C1 segment of cervical spinal cord (tissue), 14 donors: ENCODE measurements at places on chromosomes 6 and 20.
A peak's percentile ranks its signal among the peaks of the same experiment; 100 is the strongest.

GRCh38 chr20:53872561-53873229 is 197.7 kb downstream of the BCAS1 start:
- DNase-seq, result no peak

GRCh38 chr20:12595841-12596240 is 412.9 kb upstream of the SPTLC3 start:
- DNase-seq, result no peak

- no peak for DNase-seq
Observed at GRCh38 chr6:73893696-73894095, 197.7 kb downstream of the CD109 start.

DNA sequence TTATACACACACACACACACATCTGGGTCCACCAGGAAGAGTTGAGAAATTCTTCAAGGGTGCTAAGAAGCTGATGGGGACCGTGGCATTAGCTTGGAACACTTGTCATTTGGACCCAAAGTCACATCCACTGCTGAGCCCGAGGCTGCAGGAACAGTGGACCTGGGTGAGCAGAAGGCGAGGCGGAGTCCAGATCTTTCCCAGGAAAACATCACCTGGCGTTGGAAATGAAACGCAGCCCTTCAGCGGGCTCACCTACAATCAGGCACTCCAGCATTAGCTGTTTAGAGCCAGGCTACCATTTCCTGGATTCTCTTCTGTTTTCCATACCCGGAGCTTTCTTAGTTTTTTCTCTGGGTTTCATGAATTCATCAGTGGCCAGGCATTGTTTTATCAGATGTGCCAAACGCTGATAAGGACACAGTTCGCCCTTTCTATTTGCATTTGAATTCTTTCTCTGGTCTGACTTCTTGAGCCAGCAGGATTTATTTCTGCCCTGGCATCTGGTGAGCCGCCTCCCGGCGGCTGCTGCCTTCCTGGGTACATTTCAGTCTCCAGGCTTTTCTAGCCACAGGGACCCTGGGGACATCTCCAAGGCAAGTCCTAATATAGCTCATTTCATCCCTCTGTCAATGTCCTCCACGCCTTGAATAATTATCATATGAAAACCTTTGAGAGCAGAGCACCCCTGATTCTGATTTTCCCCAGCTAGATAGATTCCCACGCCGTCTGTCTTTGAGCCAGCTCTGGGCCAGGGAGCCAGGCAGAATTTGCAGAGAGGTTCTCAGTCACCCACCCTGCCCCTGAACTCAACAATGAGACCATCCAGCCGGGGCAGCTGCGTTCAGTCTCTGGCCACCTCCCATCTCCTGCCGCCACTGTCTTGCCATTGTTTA is 170.9 kb downstream of the TTLL2 start:
- DNase-seq, result peak; percentile 61

DNA sequence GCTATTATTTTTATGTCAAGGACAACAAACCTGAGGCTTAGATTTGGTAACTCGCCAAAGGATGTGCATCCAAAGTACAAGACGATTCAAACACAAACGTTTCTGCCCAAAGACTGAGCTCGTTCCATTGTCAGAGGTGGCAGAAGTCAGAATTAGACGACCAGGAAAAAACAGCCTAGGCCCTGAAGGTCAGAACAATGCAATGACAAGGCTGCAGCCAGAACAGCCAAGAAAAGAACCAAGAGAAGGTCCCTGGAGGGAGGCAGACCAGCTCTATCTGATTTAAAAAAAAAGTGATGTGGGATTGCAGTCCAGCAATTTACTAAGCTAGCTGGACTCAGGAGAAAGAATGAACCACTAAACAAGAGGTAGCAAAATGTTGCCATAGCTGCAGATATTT is 54.2 kb downstream of the NCOA7 start:
- DNase-seq, result no peak

GRCh38 chr6:139967497-139967896 is 593.0 kb upstream of the CITED2 start:
- no peak for DNase-seq

DNA sequence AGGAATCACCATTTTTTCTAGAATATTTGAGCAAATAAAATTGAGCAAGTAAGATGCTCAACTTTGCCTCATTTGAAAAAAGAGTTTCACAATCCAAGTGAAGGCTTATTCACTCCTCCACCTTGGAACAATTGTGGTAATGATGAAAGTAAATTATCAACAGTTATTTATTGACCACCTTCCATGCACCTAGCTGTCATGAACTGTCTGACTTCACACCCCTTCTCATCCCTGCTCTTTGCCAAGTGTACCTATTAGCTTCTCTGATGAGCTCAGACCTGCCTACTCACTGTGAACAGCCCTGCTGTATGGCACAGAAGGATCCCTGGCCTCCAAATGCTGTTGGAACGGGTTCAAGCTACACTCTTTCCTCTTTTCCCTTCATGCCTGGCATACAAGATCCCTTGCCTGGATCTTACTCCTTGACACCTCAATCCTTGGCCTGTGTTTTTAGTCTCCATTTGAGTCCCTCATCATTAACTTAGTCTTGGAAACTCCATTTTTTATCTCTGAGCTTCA is 99.0 kb upstream of the PREP start:
- no peak for DNase-seq

GRCh38 chr6:88369262-88369661 is 203.1 kb upstream of the CNR1 start:
- DNase-seq, result no peak

GRCh38 chr6:156557251-156557910 is 219.8 kb upstream of the ARID1B start:
- DNase-seq, result no peak

GRCh38 chr6:107408714-107409113 is 50.6 kb downstream of the PDSS2 start:
- DNase-seq, result no peak

DNA sequence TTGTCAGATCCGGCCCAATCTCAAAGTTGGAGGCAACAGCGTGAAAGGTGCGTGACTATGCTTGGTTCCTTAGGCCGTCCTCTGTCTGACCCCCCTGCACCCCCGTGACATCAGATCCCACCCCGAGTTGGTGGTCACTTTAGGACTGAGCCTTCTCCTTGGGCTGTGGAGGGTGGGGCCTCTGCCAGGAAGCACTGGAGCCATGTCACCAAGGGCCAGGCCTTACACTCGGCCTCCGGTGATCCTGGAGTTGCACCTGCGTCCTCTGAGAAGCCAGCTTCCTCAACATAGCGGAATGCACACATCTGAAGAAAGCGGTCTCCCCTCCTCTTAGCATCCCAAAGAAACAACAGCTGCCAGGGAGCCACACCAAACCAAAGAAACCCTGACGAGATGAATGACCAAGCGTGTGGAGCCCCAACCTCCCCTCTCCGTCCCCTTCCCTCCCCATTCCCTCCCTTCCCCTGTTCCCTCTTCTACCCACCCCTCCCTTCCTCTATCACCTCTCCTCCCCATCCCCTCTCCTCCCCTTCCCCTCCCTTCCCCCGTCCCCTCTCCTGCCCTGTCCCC is 182.6 kb downstream of the TTLL2 start:
- no peak for DNase-seq

DNA sequence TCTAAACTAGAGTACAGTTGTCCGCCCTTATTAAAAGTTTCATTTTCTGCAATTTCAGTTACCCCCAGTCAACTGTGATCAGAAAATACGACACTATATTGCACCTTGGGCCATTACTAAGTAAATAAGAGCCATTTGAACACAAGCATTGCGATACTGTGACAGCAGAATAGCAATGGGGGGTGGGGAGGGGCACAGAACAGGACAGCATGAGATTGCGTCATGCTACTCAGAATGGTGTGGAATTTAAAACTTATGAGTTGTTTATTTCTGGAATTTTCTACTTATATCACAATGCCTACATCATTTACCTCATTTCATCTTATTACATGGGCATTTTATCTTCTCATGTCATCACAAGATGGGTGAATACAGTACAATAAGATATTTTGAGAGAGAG is 166.3 kb downstream of the MANEA start:
- no peak for DNase-seq

DNA sequence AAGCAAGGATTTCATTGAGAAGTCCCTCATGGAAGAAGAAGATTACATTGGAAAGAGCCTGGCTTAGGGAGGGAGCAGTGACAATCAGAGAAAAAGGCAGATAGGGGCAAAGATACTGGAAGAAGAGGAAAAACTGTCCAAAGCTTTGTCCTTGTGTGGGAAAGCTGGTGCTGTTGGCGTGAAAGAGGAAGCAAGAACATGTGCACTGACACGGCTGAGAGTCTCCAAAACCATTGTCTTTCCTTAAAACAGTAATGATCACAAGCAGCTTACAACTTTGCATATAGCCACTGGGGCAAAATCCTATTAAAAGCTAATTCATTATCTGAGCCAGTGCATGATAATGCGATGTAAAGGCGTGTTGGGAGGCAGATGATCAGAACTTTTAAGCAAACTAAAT is 85.1 kb upstream of the ESR1 start:
- DNase-seq, result no peak

DNA sequence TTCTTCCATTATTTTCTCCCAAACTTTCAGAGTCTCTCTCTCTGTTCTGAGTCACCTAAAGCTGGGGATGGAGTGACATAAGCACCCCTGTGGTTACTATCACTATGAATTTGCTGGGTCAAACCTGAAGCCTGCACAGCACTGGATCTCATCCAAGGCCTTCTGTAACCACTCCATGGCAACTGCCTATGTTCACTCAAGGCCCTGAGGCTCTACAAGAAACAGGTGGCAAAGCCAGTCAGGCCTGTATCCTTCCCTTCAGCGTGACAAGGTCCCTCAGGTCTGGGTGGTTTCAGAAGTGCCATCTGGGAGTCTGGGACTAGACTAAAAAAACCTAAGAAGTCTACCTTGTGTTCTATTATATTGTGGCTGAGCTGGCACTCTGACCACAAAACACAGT is 1278.8 kb upstream of the EYS start:
- no peak for DNase-seq

DNA sequence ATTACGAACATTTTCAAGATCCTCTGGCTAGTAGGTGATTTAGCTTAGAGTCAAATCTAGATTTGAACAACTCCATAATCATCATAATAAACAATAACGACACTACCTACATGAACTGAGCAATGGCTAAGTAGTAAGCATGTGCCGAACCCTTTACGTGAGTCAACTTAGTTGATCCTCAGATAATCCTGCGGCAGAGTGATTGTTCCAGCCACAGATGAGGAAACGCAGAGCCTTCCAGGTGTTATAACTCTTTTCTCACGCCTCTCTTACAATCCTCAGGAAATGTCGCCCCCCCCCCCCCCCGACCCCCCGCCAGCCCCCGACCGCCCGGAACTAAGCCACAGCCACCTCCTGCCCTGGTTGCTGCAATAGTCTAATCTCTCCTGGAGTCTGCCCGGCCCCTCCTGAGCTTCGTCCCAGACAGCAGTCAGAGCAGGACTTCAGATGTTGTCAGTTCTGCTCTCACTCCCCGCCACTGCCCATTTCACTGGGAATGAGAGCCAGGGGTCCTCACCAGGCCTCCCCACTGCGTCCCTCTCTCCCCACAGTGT is 141.5 kb upstream of the AGPAT4 start:
- DNase-seq, result no peak

DNA sequence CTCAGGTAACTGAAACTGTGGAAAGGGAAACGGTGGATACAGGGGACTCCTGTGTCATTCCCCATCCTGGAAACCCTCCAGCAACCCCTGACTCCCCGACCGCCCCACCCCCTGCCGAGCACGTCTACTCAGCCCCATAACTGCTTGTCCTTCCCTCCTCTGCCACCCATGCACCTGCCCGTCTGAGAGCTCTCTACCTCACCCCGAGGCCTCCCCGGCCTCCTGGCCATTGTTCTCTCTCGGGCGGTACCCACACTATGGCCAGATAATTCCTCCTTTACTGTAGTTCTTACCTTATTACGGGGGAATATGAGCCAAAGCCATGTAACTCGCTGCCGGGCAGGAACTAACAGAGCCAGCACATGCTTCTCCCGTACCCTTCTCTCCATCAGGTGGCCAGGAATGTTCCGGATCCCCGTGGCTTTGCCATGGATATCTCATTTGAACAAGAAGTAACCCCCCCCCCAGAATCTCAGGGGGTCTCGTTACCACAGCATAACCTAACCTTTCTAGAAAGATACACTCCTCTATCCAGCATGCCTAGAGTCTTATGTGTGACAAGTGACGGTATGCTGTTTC is 4.8 kb upstream of the IRF4 start:
- DNase-seq, result no peak

- DNase-seq, result no peak
Observed at GRCh38 chr6:159109391-159109790, 59.8 kb upstream of the FNDC1 start.

- no peak for DNase-seq
Observed at GRCh38 chr20:63736893-63737694, 630 bp downstream of the LIME1 start.

- no peak for DNase-seq
Observed at GRCh38 chr6:52574709-52575501, 2.0 kb downstream of the TRAM2 start.

DNA sequence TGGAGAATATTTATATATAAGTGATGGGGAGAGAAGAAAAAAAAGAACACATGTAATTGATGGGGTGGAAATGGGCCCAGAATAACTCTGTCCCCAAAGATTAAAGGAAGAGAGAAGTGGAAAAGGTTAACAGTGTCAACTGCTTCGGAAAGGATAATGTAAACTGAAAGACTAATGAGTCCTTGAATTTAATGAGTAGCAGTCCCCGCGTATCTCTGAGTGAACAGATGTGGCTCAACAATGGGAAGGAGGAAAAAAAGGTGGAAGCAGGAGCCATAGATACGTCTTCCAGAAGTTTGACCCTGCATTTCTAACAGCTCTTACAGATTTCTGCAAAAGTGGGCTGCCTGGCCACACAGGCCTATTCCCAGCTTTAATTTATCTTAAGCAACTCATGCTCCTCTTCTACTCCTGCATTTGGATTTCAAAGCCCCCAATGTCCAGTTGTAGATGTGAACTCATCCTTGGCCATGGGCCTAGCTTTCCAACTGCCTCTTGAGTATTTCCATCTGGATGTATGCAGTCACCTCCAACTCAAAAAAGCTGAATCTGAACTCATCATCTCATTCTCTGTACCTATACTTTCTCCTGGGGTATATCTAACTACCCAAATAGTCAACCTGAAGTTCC is 61.3 kb downstream of the DST start:
- DNase-seq, result no peak

- DNase-seq, result no peak
Observed at GRCh38 chr20:39242614-39243013, 280.5 kb downstream of the DHX35 start.

GRCh38 chr6:118648866-118649554 is 2.4 kb downstream of the CEP85L start:
- DNase-seq, result no peak

DNA sequence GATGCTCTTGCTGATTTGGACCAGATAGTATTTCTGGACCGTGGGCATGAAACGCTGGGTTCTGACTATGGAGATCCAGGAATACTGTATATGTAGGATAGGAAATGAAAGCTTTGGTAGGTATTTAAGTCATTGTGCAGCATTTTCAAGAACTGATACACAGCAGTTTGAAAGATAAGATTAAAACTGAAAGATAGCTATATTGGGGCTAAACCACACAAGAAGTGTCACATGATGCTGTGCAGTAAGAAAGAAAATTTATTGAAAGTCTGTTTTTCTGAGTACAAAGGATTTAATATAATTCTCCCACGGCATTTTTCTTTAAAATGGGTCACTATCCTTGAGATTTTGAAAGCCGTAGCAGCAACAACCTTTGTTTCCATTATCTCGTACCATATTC is 305 bp downstream of the IL17A start:
- DNase-seq, result no peak

- no peak for DNase-seq
Observed at GRCh38 chr20:14877301-14878028, 540.1 kb upstream of the FLRT3 start.

- DNase-seq, result no peak
Observed at GRCh38 chr6:52590152-52590891, 13.5 kb upstream of the TRAM2 start.
